Fibroblast of lung (primary cell): ENCODE measurements at places on chromosomes 16 and 17. TPM values are rescaled to one million over a fixed set of nuclear protein-coding genes. Genes with fewer than 3 reads are reported as not detected.
A peak's percentile ranks its signal among the peaks of the same experiment; 100 is the strongest.

GRCh38 chr16:31052114-31052513 lies 18.8 kb downstream of the STX4 start:
- DNase-seq: peak; percentile 92

The VAT1L gene
- 15.7 and 86.9 TPM in 2 replicates for total RNA-seq

DNA sequence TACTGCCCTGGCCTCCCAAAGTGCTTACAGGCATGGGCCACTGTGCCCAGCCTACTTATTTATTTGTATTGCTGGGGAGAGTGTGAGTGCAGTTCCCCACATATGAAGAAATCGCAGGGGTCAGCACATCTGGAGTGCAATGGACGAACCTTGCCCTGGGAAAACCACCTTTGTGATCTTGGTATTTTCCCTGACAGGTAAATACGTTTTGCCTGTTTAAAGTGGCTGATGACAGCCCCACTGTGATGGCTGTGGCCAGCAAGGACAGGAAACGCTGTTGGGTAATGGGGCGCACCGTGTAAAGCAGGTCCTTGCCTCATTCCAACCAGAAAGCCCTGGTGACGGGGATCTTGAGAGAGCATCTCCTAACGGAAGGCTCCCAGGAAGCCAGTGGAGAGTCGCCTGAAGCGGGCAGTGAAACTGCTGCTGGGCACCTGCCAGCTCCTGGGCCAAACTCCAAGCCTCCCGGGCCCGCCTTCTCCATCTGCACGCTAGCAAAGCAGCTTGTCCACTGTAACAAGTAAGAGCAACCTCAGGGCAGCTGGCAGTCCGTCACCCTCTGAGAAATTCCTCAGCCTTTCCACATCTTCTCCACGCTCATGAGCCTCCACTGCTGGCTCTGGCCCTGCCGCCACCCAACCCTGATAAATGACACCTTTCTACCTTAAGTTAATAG lies 17.5 kb downstream of the EMC8 start:
- DNase-seq: peak; percentile 81

DNA sequence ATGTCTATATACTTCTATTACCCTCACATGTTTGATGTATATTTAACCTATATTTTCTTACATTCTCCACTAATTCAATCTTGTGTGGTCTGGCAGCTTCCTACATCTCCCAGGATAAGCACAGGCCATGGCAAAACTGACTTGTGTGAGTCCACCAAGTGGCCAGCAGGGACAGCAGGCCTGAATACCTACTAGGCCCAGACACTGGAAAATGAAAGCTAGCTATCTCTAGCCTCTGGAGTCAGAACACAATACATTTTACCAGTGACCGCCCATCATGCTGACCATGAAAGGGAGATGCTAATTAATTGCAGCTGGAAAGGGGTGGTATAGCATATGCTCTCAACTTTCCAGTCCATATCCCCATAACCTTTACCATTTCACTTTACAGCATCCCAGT lies 132.3 kb downstream of the PCTP start:
- DNase-seq: no peak

DNA sequence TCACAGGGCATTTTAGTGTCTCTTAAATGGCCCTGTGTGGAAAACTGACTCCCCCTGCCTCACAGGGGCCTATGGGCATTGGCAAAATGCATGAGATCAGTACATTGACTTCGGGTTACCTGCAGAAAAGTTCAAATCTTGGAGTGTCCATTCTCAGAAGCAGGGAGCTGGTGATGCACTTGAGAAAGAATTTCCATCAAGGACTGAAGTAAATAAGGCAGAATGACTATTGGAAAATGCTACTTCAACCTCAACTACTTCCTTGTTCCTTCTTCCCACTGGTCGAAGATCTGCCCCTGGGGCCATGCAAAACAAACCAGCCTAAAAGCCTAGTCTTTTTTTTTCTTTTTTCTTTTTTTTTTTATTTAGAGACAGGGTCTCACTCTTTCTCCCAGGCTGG lies 13.8 kb upstream of the GSDMA start:
- no peak for DNase-seq

The CDK5R1 gene
- total RNA-seq: 0.33 and 0.51 TPM in 2 replicates

The TBC1D3C gene
- total RNA-seq: 1.3 TPM in 1 of 2 replicates, not detected in the other

The ARHGDIG gene
- 0.77 and 1.3 TPM in 2 replicates for total RNA-seq

DNA sequence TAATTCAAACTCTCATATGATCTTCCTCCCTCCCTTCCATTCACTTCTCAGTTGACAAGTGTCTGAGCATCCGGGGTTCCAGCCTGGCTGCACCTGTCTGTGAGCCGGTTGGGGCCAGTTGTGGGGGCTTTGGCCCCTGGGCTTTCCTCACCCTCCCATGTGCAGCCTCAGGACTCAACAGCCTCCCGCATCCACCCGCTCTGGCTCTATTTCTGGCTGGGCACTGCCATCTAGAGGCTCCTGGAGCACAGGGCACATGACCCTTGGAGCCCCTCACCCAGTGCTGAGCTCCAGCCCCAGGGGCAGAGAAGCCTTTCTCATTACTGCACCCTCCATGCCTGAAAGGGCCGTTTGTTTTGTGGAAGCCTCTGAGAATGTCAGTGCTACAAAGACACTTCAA lies 43.3 kb downstream of the HAPSTR1 start:
- DNase-seq: peak; percentile 53

The FLYWCH2 gene
- total RNA-seq: 55.2 and 56.8 TPM in 2 replicates

The TBC1D3D gene
- total RNA-seq: 0.77 TPM in 1 of 2 replicates, not detected in the other

The SLFN14 gene
- not detected in 2 replicates for total RNA-seq

The CCL5 gene
- total RNA-seq: not detected in 2 replicates

GRCh38 chr16:74107795-74108610 lies 188.6 kb upstream of the PSMD7 start:
- no peak for DNase-seq

The KRT33A gene
- total RNA-seq: not detected in 2 replicates

The GJC1 gene
- 19.3 and 33.9 TPM in 2 replicates for total RNA-seq

- DNase-seq: no peak
Measured at GRCh38 chr16:31572821-31573220, 45.1 kb downstream of the AHSP start.

- no peak for DNase-seq
Measured at GRCh38 chr17:79761894-79762589, 15.9 kb upstream of the CBX2 start.

The MEOX1 gene
- not detected in 2 replicates for total RNA-seq

The TEKT3 gene
- total RNA-seq: 0.33 and 0.77 TPM in 2 replicates

DNA sequence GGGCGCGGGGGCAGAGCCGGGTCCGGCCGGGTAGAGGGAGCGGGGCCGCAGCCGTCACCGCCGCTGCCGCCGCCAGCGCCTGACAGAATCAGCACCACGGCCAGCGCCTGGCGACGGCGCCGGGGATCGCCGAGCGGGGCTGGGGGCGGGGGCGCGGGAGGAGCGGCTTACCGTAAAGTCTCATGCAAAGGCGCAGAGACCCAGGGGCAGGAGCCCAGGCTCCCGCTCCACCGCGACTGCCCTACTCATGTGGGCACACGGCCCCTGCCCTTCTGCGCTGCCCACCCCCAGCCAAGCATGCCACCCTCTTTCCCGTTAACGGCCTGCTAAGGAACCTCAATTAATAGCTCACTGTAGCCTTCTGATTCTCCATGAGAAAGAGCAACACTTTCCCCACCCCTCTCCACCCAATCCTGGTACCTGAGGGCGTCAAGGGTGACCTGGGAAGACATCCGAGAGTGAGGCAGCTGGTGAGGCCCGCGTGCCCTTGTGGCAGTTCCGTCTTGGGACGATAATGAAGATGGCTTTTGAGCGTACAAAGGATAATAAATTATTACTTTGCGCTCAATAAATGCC lies at the start of gene SEZ6:
TSS of gene SEZ6 (minus strand) at position 98 of the 576 bp plus-strand sequence. CDS start 164 bp downstream, outside the sequence.
- DNase-seq: peak; percentile 55

The SPPL2C gene
- not detected in 2 replicates for total RNA-seq

- peak; percentile 55 for DNase-seq
Measured at GRCh38 chr17:49631496-49631895, 46.4 kb downstream of the SPOP start.

DNA sequence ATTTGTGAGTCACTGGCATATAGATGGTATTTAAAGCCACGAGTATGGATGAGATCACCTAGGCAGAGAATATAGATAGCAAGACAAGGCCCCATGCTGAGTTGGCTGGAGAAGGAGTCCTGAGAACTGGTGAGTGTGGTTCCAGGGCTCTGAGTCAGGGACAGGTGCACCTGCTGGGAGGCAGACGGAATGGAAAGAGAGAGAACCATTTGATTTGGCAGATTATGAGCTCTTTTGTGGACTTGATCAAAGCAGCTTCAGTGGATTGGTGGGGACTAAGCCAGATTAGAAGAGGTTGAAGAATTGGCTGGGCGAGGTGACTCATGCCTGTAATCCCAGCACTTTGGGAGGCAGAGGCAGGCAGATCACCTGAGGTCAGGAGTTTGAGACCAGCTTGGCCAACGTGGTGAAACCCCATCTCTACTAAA lies 4.3 kb upstream of the C16orf92 start:
- DNase-seq: no peak
